ENCODE measurements at places on chromosomes 2 and 18. TPM values are rescaled to one million over a fixed set of nuclear protein-coding genes. Genes with fewer than 3 reads are reported as not detected.

Gene CRYBA2
- total RNA-seq, result not detected

- no peak for DNase-seq
Observed at GRCh38 chr2:106030287-106031268, 163.5 kb downstream of the UXS1 start.

DNA sequence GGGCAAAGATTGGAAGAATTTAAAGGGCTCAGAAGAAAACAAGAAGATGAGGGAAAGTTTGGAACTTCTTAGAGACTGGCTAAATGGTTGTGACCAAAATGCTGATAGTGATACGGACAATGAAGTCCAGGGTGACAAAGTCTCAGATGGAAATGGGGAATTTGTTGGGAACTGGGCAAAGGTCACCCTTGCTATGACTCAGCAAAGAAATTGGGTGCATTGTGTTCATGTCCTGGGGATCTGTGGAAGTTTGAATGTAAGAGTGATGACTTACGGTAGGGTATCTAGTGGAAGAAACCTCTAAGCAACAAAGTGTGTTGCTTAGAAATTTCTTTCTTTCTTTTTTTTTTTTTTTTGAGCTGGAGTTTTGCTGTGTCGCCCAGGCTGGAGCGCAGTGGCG is 6.0 kb upstream of the IL1A start:
- DNase-seq, result no peak

DNA sequence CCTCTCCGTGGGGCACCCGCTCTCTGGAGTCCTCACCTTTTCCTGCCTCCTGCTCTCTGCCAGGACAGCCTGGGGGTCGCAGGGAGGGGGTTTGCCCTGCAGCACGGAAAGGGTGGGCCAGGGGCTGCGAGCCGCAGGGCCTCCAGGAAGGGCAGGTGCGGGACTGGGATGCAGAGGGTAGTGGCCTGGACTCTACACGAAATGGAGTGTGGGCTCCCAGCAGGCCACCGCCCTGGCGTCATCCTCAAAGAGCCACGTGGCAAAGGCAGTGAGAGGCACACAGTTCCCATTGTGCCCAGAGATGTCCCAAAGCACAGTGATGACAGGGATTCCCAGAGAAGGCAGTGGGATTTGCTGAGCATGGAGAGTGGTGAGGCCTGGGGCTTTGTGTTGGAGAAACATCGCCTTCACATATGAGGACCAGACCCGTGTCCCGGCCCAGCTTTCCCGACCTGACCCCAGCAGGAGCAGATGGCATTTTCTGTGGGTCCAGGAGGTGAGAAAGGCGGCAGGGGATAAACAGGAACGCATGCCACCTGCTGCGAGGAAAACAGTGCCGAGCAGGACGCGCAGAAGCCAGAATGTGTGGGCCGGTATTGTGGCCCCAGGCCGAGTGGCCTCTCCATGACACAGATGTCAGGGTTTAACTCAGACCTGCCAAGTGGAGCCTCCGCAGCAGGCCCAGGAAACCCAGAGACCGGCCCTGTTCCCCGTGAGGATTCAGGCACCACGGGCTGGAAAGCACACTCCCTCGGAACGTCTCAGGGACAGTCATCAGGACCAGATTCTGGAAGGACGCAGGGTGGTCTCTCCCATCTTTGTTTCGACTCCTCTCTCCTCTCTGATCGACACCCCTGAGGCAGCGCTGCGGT is 855.5 kb upstream of the SALL3 start:
- no peak for DNase-seq

- DNase-seq, result no peak
Observed at GRCh38 chr2:24010477-24011249, 778 bp downstream of the MFSD2B start.

GRCh38 chr18:25005541-25006403 is 346.2 kb downstream of the ZNF521 start:
- no peak for DNase-seq

- no peak for DNase-seq
Observed at GRCh38 chr2:143501106-143501676, 372.0 kb downstream of the ARHGAP15 start.

Gene ZC3H15
- total RNA-seq, result 76.1 TPM

- DNase-seq, result no peak
Observed at GRCh38 chr2:12046641-12047040, 300.2 kb downstream of the LPIN1 start.

Measured in kidney epithelial cell (primary cell).